ENCODE measurements at places on chromosomes 3 and 15.
A peak's percentile ranks its signal among the peaks of the same experiment; 100 is the strongest.

DNA sequence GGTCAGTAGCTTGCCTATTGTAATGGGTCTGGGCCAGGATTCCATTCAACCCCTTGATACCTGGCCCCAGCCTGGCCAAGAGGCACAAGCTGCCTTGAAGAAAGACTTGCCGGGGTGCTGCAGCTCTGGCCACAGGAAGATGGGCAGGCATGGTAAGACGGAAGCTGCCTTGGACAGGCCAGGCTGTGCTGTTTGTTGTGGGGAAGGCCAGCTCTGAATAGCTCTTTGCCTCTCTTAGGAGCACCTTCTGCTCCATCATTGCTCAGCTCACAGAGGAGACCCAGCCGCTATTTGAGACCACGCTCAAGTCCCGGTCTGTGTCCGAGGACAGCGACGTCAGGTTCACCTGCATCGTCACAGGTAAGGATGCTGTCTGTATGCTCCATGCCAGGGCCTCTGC is 10.1 kb downstream of the ALPK3 start:
- DNase-seq = no peak

GRCh38 chr15:44710236-44711095 is 657 bp downstream of the PATL2 start:
- no peak for DNase-seq

DNA sequence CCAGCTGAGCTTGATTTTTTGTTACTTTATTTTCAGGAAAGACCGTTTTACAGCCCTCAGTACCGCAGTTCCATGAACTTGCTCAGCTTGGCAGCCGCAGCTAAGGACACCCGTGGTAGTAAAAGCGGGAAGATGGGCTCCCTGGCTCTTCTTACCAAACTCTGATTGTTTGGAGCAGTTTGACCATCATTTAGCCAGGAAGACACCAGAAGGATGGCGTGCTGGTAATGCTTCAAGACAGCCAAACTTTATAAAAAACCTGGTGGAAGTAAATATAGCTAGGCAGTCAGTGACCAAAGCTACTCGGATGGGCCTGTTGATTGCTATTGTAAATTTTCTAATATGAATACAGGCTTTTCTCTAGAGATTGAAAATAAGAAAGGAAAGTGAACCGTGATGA is 28.9 kb downstream of the POLR2M start:
- DNase-seq = no peak

DNA sequence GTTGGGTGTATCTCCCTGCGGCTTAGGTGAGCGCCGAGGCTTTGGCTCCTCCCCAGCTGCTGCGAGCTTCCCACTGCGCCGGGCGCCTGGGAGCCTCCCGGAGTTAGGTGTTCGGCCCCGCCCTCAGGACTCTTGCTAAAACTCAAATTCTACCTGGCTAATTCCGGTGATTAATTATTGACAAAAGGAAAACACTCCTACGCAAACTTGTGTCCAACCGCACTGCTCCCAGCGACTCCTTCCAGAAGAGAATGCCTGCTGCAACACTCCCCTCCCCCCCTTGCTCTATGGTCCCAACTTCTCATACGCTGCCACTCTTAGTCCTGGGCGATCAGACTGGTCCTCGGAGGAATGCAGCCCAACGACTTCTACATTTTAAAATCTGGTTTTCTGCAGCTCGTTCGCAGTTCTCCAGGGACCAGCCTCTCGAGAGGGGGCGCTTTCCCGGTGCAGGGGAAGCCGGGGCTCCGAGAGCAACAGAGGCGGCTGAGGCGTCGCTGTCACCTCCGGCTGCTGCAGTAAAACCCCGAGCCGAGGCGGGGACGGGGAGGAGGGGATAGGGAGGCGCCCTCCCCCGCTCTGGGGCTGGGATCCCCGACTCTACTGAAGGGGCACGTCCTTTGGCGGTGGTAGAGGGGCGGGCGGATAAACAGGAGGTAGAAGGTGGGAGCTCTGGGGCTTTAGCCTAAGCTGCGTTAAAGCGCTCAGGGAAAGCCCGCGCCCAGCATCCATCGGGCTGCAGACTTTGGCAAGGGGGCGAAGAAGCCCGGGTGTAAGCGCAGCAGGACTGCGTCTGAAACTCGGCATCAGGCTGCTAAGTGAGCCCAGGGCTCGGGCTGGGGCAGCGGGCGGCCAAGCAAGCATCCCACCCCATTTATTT is at the start of gene SPTSSB:
TSS of gene SPTSSB (minus strand) at position 77 of the 880 bp plus-strand sequence. CDS start 25,194 bp downstream, outside the sequence.
- peak; percentile 46 for DNase-seq

DNA sequence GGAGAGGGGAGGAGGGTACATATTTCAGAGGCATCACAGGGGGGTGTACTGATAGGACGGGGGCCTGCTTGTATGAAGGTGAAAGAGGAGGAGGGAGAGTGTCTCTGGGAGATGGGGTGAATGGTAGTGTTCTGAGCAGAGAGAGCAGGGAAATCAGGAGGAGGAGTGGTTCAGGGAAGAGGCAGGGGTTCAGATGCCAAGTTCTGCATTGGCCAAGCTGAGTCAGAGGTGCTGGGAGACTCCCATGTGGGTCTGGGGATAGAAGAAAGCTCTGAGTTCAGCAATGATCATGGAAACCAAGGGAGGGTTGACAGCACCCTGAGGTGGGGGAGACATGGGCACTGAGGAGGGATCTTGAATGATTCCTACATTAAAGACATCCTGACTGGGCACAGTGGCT is 3.0 kb downstream of the CYP8B1 start:
- no peak for DNase-seq

- no peak for DNase-seq
Measured at GRCh38 chr15:27176785-27177406, 205.9 kb downstream of the GABRG3 start.

DNA sequence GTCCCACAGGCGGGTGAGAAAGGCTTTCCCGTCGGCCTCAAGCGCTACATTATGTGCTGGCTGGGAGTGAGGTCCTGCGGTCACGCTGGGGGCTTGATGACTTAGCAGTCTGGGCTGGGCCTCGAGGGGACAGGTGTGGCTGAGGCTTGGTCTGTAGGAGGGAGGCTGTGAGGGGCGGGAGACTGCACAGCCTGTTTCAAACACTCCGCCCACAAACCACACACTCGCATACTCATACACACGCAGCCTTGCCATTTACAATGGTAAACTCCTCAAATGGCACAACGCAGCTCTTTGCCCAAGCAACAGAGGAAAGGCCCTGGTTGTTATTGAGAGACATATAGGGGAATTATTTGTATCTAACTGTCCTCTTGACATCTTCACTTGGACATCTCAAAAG is 32.4 kb upstream of the RASGRF1 start:
- no peak for DNase-seq

DNA sequence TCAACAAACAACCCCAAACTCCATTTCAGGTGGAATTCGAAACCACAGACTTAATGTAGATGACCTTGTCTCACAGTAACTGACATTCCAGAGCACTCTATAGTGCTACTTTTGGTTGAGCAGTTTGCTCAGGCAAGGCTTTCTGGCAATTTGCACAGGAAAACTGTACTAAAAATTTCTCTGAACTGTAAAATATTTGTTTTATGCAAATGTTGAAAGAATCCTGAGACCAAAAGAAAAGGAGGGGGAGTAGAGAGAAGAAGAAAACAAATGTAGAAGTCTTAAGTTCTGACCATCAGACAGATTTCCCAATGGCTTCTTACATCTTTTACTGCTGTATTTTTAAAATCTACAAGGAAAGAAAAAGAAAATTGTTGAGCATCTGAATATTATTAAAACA is 53.5 kb downstream of the DTWD1 start:
- DNase-seq = no peak

DNA sequence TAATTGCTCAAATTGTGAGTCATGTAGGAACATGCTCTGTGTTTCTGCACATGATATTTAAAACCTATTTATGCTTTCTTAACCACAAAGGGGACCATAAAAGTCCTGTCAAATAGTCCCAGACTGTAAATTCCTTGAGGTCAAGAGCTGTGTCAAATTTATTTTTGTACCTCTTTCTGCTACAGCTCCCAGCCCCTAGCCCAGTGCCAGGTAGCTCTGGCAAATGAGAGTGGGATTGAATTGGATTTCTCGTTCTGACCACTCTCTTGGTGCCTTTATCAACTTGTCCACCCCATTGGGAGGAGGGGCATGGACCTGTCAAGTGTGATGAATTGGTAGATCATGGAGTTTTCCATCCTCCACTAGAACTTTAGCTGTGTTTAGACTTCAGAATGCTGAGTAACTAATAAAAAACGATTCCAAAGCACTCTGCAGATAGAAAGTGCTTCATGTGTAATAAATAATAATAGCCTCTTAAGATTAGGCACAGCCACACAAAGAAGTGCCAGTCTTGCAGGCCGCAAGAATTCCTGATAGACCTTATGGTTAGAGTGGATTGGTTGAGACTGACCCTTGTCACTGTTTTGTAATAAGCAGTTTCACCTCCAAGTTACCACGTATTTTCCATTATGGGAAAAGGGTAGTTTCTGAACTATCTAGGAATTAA is 120.4 kb downstream of the LPP start:
- no peak for DNase-seq

- DNase-seq = no peak
Measured at GRCh38 chr15:86538141-86538540, 458.5 kb downstream of the AGBL1 start.

GRCh38 chr3:96869316-96869715 is 54.9 kb downstream of the EPHA6 start:
- no peak for DNase-seq

DNA sequence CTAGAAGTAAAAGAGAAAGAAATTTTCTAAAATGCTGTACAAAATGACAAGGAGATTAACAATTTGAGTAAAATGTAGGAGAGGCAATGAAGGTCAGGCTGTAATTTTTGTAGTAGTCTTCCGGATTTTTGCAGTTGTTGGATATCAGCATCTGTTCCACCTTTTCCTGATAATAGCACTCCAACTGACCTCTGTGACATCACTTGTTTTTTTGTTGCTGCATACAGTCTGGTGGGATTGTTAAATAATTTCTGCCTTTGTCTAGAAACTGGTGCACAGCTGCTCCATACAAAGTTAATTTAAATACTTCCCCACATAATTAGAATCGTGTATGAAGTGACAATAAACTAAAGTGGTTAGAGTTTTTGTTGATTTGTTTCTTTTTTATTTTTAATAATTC is 731.4 kb downstream of the PLOD2 start:
- no peak for DNase-seq

- DNase-seq = no peak
Measured at GRCh38 chr15:42582569-42583375, 7.4 kb downstream of the STARD9 start.

GRCh38 chr15:90031231-90031791 is 30.2 kb downstream of the ZNF710 start:
- no peak for DNase-seq

DNA sequence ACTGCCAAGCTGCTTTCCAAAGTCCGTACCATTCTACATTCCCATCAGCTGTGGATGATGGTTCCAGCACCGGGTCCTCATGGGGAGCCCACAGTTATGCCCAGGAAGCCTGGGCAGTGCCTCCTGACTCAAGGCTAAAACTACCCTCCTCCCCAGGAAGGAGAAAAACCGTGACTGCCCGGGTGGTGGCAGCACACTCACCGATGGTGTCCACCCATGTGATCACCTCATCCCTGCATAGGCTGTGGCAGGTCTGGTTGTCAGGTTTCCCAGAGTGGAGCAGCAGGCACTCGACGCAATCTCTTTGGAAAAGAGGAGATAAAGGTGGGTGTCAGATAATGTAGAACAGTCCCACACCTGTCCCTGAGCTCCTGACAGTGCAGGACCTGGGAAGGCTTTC is 38.6 kb downstream of the UMPS start:
- DNase-seq = no peak

DNA sequence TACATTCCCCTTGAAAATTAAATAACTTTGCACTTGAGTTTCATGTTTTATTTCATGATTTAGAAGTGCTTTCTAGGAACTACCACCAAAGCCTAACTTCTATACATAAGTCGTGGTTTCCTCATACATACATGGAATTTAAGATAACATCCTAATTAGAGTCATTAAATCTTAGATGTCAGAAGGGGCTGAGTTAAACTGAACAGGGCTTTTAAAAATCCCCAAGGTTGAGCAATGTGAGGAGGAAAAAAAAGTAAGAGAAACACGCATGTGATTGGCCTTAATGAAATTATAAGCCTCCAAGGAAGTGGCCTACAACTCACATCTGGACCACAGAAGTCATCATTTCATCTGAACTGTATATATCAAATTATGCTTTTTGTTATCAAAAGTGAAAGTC is 303.1 kb upstream of the SEMA6D start:
- DNase-seq = no peak

DNA sequence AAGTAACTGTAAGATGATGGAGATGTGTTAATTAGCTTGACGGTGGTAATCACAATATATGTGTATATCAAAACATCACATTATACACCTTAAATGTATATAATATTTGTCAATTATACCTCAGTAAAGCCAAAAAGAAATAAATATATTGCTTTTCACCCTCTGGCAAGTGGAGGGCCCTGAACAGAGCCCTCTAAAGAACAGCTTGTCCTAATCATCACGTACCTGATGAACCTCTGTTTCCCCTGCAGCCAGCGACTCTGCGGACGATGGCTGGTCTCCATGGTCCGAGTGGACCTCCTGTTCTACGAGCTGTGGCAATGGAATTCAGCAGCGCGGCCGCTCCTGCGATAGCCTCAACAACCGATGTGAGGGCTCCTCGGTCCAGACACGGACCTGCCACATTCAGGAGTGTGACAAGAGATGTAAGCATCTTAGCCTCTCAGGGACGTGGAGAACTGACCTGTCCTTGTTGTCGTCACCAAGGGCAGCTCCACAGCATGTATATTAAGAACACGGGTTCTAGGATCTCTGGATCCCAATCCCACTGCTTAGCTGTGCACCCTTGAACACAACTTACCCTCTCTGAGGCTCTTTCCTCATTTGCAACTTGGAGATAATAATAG is 6.3 kb downstream of the THBS1 start:
- DNase-seq = no peak

DNA sequence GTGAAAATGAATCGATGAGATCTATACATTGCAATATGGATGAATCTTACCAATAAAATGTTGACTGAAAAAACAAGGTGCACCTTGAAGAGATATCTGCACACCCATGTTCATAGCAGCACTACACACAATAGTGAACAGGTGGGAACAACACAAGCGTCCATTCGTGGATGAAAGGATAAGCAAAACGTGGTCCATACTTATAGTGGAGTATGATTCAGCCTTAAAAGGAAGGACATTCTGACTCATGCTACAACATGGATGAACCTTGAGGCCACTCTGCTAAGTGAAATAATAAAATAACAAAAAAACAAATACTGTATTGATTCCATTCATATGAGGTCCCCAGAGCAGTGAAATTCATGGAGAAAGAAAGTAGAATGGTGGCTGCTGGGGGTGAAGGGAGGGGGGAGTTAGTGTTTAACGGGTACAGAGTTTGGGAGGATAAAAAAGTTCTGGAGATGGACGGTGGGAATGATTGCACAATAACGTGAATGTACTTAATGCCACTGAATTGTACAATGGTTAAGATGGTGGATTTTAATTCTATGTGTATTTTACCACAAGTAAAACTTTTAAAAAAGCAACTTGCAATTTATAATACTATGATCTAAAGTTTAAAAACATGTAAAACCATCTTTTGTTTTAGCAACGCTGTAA is 35.6 kb downstream of the IQSEC1 start:
- no peak for DNase-seq
